ENCODE measurements at places on chromosomes 12 and 14.

- no peak for DNase-seq
Measured at GRCh38 chr12:3747543-3747942, 5.4 kb downstream of the CRACR2A start.

DNA sequence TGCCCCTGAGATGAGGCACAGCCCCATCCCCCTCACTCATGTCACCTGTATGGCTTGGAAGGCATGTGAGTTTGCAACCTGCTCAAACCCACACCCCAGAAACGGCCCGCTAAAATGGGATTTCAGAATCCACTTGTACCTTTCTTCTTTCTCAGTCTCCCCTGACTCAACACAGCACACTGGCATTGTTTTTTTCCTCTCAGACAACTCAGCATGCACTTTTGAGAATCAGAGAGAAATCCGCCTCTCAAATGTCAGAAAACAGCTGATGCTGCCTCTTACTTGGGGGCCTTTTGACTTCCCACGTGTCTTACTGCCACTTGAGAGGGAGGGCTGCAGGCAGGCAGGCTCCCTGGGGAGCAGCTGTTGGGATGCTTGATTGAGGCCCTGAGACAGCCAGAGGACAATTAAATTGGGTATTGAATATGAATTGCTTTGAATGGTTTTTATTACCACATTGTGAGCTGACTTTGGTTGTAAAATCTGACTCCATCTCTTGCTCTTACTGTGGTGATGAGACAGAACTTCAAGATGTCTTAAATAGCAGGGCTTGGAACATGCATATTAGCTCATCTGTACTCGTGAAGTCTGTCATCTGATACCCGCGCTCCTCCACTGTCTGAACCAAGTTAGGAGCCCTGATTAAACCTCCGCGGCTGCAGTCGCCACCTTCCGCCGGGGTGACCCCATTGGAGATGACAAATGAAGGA is 96.6 kb downstream of the APAF1 start:
- DNase-seq, result no peak

- DNase-seq, result no peak
Measured at GRCh38 chr14:68575426-68575825, 217.4 kb downstream of the ZFP36L1 start.

DNA sequence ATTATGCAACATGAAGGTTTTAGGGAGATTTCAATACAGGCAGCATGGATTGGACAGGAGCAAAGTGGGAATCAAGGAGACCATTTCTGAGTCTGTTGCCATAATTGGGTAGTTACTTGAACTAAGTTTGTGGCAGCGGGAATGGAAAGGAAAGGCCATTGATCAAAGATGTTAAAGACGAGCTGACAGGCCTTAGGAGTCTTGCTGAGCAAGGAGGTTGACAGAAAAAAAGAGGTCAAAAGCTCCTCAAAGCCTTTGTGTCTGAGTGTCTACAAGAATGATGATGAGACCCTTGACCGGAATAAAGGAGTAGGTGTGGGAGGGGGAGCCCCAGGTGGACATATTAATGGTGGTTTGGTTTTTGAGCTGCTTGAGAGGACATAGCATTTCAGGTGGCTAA is 9.4 kb downstream of the PLEKHA5 start:
- DNase-seq, result no peak

GRCh38 chr14:64218344-64219240 is 75.6 kb downstream of the ESR2 start:
- DNase-seq, result no peak

- DNase-seq, result no peak
Measured at GRCh38 chr12:113270709-113271009, 49.4 kb downstream of the TPCN1 start.

DNA sequence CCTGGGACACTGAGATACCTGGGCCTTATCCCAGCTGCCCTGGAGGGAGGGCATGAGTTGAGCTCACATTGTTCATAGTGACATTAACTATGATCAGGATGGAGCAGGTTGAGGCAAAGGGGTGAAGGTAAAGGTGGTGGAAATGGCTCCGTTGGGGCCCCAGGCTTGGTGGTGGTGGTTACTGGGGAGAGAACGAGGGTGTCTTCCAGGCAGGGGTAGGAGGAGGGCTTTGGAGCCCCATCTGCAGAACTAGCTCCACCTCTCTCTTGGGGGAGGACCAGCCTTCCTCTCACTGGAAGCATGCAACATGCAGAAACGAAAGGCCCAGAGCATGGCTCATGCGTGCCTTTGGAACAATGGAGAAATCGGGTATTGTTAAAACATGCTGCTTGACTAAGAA is 217.0 kb downstream of the SLC41A2 start:
- no peak for DNase-seq

GRCh38 chr12:77387671-77388070 is 322.3 kb upstream of the E2F7 start:
- no peak for DNase-seq

GRCh38 chr12:91143206-91143605 is 31.9 kb upstream of the LUM start:
- DNase-seq, result no peak

DNA sequence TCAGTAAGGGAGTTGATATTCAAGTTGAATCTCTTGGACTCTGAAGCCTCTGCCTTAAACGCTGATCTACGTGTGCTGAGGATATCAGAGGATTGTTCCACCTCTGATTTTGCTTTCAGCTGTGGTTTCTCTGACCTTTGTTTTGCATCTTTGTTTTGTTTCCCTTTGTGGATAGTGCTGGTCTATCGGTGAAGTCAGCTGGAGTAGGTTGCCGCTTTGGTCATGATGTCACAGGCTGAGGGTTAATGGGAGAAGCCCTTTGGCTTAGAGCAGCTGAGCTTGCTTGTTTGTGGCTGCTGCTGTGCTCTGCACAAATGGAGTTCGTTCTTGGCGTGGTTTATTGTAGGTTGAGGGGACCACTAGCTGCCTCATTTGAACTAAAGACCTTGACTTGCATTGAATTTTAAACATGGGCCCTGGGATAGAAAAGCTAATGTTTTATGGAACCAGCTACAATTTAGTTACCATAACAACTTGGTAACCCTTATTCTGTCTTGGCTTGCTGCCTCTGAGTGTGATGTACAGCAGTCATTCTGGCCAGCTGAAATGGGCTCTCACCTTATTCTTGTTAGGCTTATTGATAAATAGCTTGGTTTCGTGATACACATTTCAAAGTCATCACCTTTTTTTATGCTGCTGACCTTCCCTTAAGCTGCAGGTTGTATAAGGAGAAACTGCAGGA is 284.5 kb upstream of the E2F7 start:
- no peak for DNase-seq

- no peak for DNase-seq
Measured at GRCh38 chr12:54393207-54393609, 8.7 kb upstream of the ZNF385A start.

DNA sequence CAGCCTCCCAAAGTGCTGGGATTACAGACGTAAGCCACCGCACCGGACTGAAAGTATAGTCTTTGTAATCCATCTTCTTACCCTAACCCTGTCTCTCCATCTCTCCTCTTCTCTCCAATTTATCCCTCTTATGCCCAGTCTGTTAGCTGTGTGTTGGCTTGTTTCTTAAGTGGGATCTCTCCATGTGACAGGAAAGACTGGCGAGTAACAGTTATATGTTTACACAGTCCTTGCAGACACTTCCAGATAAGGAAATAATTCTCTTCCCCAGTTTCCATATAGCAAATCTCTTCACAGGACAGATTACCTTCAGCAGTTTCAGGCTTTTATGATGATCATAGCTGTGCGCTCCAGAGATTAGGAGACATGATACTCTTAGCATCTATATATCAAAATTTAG is 16.0 kb upstream of the DIP2B start:
- no peak for DNase-seq

DNA sequence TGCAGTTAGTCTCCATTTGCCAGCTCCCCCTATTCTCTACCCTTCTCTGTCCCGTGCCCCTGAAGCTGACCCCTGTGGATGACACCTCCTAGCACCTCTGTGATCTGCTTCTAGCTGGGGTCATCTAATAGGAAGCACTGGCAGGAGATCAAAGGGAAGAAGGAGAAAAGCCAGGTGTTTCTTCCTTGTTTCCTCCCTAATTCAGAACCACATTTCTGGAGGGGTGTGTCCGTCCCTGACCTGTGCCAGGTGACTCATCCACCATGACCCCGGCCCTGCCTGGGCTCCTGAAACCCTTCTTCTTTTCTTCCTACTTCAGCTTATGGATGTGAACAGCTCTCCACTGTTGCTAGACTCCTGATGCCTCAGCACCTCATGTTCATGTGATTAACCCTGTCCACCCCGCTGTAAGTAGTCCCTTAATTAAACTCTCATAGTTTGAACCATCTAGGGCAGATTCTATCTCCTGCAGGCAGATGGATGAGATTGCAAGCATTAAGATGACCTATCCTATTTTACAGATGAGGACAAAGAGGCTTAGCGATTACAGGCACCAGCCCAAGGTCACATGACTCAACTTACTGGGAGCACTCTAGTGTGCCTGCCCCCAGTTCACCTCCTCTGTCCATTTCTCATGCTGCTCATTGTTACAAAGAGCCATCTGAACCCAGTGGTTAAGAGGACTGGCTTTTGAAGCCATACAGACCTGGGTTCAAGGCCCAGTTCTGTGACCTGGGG is 770.5 kb downstream of the MED13L start:
- DNase-seq, result no peak

DNA sequence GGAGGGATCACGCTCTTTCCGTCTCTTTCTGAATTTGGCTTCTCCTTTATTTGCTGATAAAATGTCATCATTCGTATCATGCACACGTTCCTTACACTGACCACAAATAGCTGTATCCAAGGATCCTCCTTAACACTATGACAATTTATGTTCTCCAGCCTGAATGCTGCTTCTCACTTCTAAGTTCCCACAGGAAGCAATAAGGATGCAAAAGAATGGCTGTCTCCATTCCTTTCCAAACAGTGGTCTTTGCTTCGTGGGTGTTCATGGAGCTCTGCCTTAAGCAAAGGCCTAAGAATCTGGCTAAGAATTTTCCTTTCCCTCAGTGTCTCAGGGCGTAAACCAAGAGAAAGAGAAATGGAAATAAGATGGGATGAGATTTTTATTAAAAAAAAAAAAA is 200.2 kb downstream of the ITPR2 start:
- no peak for DNase-seq

GRCh38 chr12:79453820-79454219 is 236.9 kb downstream of the PAWR start:
- no peak for DNase-seq

DNA sequence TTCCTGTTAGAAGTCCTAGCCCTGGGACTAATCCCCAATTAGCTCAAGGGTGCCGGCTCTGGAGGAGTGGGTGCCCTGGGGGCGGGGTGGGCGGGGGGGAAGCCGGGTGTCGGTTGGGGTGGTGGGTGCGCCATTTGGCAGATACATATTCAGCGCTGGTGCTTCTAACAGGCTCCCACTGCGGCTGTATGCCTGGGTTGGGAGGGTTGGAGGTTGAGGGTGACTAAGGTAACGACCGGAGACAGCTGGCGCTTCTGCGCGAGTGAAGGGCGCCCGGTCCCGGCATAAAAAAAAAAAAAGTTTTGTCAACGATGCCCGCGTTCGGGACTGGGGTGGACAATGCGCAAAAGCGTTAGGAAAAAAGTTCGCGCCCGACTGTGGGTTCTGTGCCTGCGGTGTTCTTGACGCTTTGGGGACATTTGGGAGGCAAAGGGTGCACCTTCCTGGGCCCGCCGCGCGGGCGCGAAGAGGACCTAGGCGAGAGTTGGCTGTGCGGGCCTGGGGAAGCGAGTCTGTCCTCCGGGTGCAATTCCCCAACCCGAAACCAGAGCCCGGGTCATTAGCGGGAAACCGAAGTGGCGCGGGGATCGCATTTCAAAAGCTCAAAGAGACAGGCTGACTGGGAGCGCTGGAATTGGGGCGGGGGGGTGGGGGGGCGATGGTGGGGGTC is 19.2 kb downstream of the TBX3 start:
- DNase-seq, result no peak

GRCh38 chr14:31071151-31071550 is 45.0 kb upstream of the STRN3 start:
- DNase-seq, result no peak

DNA sequence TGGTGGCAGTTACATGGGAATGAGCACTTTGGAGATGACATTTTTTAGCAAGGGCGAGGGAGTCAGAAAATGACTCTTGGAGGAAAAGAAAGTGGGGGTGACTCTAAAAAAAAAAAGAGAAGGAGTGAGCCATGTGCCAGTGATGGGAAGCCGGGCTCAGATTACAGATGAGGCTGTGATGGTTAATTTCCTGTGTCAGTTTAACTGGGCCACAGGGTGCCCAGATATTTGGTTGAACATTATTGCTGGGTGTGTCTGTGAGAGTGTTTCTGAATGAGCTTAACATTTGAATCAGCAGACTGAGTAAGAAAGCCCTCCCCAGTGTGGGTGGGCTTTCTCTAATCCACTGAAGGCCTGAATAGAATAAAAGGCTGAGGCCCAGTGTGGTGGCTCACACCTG is 26.8 kb upstream of the CCDC60 start:
- no peak for DNase-seq

- no peak for DNase-seq
Measured at GRCh38 chr12:5047094-5047493, 3.4 kb downstream of the KCNA5 start.

- no peak for DNase-seq
Measured at GRCh38 chr12:10466311-10466710, 13.1 kb upstream of the KLRC1 start.

DNA sequence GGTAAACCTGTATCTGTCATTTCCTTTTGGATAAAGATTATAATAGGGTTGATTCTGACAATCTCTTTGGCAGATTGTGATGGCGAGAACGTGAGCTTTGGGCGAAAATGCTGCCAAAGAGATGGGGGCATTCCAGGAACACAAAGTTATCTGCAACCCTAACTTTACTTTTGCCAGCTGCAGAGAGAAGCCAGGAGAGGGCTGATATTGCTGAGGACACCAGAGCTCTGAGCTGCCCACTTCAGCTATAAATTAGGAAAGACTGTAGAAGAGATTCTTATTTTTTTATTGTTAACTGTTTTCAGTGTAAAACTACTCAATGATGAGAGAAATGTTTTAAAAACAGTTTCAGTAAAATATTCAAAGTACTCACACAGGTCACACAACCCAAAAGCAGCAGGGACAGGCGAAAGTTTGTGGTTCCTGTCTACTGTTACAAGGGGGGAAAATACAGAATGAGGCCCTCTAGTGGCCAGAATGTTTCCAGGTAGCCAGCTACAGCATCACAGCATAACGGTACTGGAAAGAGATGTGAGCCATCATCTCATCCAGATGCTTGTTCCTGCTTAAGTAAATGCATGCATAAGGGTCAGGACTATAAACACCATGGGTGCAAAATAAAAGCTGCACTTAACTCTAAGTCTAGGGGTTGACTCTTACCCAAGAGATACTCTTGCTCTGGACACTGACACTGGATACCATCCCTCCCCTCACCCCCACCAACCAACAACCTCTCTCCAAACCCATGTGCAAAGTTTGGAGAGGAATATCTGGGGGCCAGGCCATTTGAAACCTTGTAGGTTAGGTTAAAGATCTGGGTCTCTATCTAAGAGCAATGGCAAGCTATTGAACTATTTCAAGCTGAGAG is 498.4 kb downstream of the RMST start:
- no peak for DNase-seq

DNA sequence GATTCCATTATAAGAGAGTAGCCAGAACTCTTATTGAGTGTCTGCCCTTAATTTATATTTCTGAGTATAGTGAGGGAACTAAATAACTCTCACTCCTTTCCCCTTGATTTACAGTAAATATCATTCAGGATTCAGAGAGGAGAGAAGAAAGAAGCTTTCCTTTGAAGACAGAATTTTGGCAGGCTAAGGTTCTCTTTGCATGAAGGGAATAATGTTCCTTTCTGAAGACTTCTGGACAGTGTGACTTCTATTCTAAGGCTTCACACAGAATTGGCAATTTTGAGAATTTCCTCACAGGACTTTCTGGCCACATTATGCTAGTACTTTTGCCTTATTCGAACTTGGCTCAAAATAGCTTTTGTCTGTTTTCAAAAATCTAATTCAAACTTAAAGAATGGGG is 352.2 kb upstream of the FBXO33 start:
- no peak for DNase-seq

Data from CD4-positive, alpha-beta T cell treated with Interleukin-15 for 1 hour (primary cell).